ENCODE measurements at places on chromosomes 16 and 17.

GRCh38 chr17:8555062-8555461 is 75.5 kb downstream of the MYH10 start:
- DNase-seq, result no peak

DNA sequence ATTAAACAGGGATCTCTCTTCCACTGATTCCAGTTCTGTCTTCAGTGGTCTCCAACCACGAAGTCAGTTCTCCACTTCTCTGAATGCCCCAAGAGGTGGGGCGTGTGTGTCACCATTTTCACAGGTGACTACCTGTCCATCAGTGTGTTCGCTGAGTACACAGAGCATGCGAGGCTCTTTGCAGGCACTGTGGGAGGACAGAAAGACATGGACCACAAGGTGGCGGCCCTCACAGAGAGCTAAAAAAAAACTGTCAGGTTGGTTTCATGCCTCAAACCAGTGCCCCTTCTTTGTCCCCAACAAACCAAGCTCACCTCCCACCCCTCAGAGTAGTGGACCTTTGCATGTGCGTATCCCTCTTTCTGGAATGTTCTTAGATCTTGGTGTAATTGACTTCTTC is 13.8 kb downstream of the EMP2 start:
- no peak for DNase-seq

- no peak for DNase-seq
Measured at GRCh38 chr16:68075980-68076379, 9.2 kb upstream of the NFATC3 start.

DNA sequence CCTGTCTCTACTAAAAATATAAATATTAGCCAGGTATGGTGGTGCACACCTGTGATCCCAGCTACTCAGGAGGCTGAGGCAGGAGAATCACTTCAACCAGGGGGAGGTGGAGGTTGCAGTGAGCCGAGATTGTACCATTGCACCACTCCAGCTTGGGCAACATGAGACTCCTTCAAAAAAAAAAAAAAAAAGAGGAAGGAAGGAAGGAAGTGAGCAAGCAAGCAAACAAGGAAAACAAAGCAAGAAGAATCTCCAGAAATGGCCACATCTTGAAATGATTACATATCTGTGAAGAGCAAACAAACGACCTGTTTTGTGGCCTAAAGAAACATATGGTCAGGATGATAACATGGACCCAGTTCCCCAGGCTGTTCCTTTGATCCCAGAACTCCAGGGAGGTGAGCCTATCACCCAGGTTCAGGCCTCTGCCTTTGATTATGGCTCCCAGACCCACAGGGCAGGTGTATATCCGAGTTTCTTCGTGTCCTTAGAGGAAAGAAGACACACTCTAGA is 8.9 kb downstream of the ACOX1 start:
- no peak for DNase-seq

- DNase-seq, result no peak
Measured at GRCh38 chr16:85239239-85239638, 127.0 kb upstream of the CIBAR2 start.

- peak; percentile 12 for DNase-seq
Measured at GRCh38 chr17:36608794-36609497, 7.6 kb downstream of the MRM1 start.

DNA sequence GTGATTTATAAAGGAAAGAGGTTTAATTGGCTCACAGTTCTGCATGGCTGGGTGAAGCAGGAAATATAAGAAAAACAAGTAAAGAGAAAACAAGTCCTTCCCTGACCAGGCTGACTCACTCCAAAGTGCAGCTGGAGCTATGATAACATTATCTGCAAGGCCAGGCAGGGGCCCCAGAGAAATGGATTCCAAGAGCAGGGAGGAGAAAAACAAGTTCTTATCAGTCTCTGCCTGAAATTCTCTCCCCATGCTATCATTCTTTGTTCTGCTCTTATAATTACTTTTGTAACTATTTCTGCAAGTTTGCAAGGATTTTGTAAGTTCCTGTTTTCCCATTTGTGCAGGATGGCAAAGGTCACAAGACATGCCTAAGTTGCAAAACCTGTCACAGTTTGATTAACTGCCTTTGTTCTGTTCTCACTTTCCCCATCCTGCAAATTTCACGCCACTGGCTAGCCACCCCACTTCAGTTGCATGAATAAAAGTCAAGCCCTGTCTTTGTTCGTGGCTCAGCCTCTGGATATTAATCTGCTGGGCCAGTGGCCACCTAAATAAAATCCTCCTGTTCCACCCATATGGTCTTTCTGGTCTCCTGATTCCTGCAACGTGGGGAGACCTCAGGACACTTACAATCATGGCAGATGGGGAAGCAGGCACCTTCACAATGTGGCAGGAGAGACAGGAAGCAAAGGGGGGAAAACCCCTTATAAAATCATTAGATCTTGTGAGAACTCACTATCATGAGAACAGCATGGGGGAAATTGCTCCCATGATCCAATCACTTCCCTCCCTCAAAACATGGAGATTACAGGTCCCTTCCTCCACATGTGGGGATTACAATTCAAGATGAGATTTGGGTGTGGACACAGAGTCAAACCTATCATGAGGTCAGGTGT is 13.1 kb downstream of the ABCA9 start:
- no peak for DNase-seq

DNA sequence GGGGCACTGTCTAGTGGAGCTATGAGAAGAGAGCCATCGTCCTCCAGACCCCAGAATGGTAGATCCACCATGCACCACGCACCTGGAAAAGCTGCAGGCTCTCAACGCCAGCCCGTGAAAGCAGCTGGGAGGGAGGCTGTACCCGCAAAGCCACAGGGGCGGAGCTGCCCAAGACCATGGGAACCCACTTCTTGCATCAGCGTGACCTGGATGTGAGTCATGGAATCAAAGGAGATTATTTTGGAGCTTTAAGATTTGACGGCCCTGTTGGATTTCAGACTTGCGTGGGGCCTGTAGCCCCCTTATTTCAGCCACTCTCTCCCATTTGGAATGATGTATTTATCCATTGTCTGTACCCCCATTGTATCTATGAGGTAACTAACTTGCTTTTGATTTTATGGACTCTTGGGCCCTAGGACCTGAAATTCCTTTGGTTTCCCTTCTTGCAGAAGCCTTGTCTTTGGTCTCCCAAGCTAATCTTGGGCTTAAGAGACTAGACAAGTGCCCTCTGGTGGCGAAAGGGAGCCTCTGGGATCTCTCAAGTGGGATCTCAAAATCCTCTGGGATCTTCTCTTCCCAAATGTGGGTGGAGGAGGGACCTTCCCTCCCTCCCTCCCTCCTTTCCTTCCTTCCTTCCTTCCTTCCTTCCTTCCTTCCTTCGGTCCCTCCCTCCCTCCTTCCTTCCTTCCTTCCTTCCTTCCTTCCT is 58.2 kb upstream of the HAPSTR1 start:
- no peak for DNase-seq

DNA sequence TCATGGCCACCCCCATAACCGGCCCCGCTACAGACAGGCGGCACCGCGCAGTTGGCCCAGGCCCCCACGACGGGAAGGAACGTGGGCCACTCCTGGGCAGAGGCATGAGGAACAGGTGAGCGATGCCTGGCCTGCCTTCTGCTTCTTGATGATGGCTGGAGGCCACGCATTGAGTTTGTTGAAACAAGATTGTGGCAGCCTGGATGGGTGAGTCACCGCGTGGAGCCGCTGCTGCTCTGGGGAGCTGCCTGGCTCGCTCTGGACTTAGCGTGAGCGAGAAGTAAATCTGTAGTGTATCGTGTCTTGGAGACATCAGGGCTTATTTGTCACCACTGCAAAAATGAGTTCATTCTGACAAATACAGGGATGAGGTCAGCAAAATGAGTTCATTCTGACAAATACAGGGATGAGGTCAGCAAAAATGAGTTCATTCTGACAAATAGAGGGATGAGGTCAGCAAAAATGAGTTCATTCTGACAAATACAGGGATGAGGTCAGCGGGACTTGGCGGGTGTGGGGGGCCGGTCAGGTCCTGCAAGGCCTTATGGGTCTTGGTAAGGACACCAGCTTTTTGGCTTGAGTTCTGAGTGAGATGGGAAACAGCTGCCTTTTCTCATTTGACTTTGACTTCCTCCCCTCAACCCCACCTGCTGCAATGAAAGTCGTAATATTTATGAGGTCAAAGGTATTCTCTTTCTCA is 93.0 kb downstream of the SEC14L1 start:
- DNase-seq, result peak; percentile 12

DNA sequence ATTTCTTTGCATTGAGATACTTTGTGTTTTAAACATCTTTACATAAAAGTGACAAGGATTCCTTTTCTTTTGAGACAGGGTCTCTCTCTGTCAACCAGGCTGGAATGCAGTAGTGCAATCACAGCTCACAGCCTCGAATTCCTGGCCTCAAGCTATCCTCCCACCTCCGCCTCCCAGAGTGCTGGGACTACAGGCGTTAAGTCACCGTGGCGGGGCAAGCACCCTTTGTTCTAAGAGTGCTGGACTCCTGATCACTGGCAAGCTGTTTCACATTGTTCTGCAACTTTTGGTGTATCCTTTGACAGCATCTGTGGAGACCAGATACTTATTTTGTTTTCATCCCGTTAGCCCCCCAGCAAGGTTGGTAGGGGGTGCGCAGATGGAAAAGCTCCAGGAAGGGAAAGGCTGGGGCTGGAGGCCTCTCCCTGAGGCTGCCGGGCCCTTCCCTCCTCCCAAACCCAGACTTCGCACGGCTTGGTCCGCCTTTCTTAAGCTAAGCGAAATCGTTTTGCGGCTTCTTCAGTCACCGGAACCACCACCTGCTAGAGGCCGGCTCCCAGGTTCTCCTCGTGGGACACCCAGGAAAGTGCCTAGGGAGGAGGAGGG is 1.1 kb downstream of the ST6GALNAC2 start:
- no peak for DNase-seq

GRCh38 chr17:57868007-57868909 is 18.4 kb upstream of the MRPS23 start:
- DNase-seq, result no peak

DNA sequence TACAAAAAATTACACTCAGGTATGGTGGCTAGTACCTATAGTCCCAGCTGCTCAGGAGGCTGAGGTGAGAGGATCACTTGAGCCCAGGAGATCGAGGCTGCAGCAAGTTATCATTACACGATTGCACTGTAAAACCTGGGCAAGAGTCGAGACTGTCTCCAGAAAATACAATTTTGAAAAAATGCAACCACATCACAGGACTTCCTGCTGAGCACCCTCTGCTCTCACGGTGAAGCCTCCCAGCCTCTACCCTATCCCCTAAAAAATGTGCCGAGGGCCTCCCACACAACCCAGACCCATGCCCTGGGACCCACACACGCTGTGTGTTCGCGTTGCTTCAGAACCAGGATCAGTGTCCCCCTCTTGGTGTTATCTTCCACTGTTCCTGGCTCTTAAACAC is 236.1 kb downstream of the CPPED1 start:
- DNase-seq, result no peak

DNA sequence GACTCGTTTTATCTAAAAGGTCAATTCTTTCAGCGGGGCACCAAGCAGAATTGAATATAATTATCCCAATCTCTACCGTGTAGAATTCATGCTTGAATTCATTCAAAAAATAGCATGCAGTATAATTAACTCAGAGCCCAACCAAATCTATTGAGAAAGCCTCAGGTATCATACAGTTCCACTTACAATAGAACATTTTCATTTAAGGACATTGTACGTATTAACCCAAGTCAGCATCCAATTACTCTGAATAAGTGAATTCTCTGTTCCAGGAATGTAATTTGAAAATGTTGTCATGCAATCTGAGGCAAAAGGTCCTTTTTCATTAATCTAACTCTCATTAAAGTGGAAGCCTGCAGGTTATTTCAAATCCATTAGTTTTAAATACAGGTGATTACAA is 78.5 kb downstream of the SALL1 start:
- DNase-seq, result no peak

DNA sequence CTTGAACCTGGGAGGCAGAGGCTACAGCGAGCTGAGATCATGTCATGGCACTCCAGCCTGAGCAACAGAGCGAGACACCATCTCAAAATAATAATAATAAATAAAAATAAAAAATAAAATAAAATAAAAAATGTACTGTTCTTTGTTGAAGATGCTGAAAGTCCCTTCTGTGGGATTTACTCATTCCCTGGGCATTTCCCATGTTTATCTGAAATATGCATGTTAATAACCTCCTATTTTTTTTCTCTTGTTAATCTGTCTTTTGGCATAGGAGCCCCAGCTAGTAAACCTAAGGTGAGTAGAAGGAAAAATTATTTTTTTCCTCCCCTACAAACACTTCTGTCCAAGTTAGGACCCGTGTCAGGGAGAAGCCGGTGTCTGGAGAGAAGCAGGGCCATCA is 34.4 kb downstream of the TMEM92 start:
- no peak for DNase-seq

- DNase-seq, result no peak
Measured at GRCh38 chr16:56318827-56319140, 106.6 kb downstream of the AMFR start.

GRCh38 chr17:332558-333322 is 19.9 kb downstream of the RPH3AL start:
- DNase-seq, result no peak

DNA sequence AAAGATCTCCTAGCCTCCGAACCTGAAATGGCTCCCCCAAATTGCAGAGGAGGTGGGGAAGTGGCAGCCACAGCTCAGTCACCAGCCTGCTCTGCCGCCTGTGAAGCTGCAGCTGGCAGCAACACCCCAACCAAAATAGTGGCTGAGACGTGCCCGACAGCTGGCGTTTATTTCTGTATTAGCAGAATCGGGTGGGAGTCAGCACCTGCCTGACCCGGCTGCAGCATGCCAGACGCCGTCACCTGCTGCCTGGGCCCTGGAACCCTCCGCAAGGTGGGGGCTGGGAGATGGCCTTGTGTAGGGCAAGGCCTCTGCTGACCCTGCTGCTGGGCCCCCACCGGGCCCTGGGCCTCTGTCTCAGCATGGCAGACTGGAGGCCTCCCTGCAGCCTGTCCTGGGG is 17.5 kb upstream of the PABPN1L start:
- no peak for DNase-seq

DNA sequence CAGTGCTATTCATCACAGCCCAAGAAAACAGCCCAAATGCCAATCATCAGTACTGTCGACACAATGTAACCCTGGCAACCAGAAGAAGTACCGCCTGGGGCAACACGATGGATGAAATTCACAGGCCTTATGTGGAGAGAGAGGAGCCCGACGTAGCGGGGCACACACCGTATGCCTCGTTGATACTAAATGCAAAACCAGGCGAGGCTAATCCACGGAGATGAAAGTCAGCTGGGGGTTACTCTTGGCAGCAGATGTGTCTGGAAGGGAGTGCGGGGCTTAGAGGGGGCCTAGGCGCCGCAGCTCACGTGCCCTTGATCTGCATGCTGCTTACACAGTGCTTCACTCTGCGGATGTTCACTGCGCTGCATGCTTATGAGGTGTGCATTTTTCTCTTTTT is 29.8 kb downstream of the ITGAE start:
- no peak for DNase-seq

GRCh38 chr17:62024866-62025265 is 40.2 kb downstream of the MED13 start:
- no peak for DNase-seq

DNA sequence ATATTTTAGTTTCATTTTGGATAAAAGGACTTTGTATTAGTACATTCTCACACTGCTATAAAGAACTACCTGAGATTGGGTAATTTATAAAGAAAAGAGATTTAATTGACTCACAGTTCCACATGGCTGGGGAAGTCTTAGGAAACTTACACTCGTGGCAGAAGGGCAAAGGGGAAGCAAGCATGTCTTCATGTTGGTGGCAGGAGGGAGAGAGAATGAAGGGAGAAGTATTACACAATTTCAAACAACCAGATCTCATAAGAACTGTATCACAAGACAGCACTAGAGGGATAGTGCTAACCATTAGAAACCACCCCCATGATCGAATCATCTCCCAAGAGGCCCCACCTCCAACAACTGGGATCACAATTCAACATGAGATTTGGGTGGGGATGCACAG is 142.9 kb downstream of the USP31 start:
- DNase-seq, result no peak

Data from activated naive CD4-positive, alpha-beta T cell treated with Interleukin-2 at 50 U/mL for 16 hours (primary cell).